Muscle of leg (tissue), 16 donors: ENCODE measurements at places on chromosomes 6 and 20. TPM values are rescaled to one million over a fixed set of nuclear protein-coding genes. Genes with fewer than 3 reads are reported as not detected.

CST9 gene
- total RNA-seq = not detected

MYH7B gene
- total RNA-seq = 21.7 TPM

LTA gene
- total RNA-seq = 0.04 TPM

HLA-DOB gene
- 0.09 TPM for total RNA-seq

SAMD3 gene
- 0.71 TPM for total RNA-seq

GRCh38 chr20:35643045-35643444, 21.7 kb downstream of the CPNE1 start:
- no peak for DNase-seq

GRCh38 chr6:142695016-142695415, 250.0 kb downstream of the HIVEP2 start:
- DNase-seq = peak; percentile 95

DNA sequence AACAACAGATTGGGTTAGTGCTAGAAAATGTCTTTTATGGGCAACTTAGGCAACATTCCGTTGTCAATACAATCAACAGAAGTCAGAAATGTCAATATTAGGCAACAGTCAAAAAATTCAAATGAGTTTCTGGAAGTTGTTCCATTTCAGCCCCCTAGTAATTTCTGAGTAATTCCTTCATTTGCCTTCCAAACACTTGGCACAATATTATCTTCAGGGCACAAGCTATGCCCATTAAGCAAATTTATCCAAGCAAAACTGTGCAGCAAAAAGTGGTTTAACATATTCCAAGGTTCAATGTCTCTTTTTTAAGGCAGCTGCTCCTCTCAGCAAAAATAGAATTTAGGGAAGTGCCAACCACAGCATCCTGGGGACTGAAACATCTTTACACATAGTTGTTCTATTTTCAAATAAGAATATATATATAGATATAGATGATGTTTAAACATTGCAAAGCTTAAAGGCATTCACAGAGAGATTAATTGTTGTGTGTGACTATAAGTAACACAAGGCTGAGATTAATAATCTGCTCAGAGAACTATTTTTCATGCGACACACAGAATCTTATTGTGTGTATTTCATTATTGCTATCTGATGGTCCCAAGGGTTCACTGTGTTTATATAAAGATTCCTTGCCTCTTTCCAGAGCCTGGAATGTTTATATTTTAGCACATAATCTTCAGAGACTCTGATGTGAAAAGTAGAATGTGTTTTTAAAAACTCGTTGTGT, 75.2 kb upstream of the ADTRP start:
- peak; percentile 56 for DNase-seq

- DNase-seq = no peak
These were observed 8.5 kb downstream of the TRIM15 start for GRCh38 chr6:30171677-30172471.

GRCh38 chr6:166023273-166023989, 144.2 kb downstream of the TBXT start:
- DNase-seq = no peak

DNA sequence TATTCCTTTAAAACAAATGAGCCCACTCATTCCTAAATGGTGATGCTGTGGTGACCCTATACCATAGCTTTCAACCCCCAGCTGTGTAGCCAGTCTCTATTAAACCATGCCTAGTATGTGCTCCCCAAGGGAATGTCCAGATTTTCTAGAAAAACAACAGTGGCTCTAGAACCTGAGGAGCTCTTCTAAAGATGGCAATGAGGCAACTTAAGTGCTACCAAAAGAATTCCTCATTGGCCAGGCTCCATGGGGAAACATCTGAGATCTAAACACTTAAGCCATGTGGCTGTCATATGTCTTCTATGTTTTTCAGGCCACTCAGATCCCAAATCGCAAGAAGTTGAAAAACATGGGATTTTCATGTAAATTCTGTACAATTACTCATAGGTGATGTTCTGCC, 191.0 kb downstream of the TPBG start:
- no peak for DNase-seq

GRCh38 chr20:19701429-19701828, 56.6 kb upstream of the RIN2 start:
- DNase-seq = peak; percentile 20

DNA sequence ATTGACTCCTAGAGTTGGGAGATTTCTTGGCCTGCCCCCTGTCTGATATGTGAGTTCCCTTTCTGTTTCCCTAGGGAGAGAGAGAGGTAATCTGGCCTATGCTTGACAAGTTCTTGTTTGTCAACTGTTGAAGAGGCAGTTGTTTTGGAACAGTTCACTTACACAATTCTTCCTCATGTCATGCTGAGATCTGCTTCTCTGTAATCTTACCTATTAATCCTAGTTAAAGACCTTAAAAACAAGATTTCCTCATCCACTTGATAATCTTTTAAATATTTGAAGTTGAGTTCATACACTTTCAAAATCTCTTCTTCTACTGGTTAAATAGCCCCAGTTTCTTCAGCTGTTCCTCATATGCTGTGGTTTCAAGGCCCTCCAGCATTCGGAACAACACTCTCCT, 89.9 kb downstream of the FIG4 start:
- DNase-seq = no peak

DNA sequence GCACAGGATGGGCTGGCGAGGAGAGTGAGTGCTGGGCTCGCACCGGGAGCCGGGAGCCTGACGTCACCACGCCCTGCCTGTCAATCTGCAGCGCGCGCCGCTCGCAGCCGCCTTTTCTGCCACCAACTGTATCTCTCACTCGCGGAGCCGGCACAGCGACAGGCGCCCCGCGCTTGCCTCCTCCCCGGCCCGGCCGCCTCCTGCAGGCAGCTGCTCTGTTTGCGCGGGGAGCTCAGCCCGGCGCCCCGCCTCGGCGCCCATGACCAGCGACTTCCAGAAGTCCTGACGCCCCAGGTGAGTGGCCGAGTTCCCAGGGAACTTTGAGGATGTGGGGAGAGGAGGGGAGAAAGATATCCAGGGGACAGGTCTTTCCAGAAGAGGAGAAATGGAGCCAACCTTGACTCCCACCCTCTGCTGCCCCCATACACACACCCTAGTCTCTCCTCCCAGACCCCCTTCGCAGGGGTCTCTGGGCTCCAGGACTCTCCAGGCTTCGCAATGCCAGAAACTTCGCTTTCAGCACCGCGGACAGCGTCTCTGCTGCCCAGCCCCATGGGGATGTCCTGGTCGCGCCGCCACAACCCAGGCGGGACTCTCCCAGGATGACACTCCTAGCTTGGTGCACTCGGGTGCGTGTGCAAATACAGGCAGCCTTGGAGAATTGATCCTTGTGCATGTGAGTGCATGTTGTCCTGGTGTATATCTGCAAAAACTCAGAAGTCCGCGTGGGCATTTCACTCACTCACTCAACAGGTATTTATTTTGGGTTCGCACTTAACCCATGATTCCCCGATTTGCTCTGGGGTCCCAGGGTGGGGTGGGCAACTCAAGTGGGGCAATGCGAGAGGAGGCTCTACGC, at the start of gene GPR6:
Gene GPR6 (plus strand): TSS at position 138 of the 859 bp plus-strand sequence. CDS start 802 bp downstream, outside the sequence.
- DNase-seq = peak; percentile 65

GRCh38 chr6:141736104-141736503, 396.6 kb upstream of the GJE1 start:
- no peak for DNase-seq

DNA sequence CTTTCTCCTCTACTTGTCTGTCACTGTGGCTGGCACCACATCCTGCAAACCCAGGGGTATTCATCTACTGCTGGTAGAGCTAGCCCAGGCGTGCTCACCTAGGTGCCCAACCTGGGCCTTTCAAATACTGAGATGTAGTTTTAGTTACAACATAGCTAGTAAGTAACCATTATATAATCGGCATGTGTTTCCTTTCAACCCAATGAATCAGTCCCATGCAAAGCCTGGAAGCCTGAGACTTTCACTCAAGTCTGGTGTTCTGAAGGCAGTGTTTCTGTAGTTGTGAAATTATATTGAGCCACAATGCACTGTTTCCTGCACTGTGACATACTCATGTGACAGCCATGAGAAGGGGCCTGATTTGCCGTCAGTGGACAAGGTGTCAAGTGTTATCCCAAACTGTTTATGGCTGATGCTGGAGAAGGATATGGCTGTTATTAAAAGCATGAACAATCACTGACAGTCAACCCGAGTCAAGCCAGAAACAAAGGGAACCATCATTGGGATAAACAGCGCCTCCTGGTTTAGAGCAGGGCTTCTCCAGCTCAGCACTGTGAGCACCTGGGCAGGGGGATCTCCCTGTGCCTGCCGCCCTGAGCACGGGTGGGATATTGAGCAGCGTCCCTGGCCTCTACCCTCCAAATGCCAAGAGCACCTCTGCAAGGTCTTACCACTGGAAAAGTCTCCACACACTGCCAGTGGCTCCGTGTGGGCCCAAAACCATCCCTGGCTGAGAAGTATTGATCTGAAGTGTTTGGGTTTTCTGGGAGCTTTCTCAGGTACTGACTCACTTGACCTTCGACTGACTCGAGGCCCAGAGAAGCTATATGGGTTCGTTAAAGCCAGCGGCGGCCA, 1.6 kb downstream of the PSMA7 start:
- DNase-seq = no peak

DNA sequence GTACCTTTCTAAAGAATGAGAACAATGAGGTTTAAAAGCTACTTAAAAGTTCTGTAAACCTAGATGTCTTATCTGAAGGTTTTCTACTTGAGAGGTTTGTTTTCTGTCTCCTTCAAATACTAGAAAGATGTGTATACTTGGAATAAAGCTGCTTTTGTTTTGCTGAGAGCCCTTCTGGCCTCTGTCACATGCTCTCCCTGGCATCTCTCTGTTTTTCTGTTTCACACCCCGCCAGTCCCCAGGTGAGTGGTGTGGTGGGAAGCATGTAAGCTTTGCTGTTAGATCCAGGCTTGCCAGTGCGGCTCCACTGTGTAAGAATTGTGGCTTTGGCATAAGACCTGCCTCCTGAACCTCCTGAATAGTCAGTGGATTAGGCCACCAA, 56.8 kb downstream of the SNX9 start:
- no peak for DNase-seq

DNA sequence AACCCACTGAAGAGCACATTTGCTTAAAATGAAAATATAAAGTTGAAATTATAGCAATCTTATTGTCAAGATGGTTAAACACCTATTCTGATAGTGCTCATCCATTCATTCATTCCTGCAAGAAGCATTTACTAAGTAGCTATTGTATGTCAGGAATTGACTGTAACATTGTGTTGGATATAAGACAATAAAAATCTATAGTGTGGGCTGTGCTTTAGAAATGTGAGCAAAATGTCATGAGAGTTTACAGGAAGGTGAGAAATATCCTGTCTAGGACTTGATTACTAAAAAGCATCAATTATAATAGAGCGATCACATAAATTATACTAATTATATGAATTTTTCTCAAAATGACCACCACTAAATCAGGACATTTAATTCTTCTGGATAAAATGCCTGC, 123.0 kb downstream of the HAO1 start:
- DNase-seq = no peak

GRCh38 chr6:70258483-70258882, 44.4 kb downstream of the COL9A1 start:
- DNase-seq = no peak

DNA sequence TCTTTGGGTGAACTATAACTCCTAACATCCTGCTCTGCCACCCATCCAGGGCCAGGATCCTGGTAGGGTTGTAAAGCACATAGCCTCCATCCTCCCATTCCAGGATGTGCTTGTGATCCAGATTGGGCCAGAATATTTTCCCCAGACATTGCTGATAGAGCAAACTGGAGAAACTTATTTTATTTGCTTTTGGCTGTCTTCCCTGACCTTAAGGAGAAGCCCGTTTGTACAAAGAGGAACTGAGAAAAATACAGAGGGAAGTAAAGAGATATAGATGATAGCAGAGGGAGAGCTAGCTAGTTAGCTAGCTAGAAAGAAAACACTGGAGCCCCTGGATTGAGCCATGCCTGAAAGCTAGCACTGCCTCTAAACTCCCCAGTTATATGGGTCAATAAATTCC, 9.0 kb upstream of the HDAC2 start:
- peak; percentile 73 for DNase-seq

DNA sequence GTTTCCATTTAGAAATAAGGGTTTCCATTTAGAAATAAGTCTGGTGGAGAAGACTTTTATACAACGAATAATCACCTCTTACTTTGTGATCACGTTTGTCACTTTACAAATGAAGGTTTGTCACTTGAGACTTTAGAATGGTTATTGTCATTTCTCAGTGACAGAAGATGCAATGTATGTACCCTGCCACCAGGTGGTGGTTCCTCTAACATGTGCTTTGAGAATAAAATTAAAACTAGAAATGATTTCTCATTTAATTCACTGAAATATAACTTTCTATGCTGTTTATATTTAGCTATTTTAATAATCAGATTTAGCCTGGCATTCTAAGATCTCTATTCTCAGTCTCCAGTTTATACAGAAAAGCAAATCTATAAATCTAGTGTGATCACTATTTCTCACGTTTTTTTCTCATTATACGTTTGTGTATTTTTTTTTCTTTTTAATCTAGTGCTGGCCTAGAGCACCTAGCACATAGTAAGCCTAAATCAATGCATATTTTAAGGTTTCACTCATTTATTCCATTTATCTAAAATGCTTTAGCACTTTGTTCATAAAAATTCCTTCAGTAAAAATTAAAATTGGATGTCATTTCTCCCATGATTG, 57.4 kb upstream of the TFAP2D start:
- no peak for DNase-seq

DNA sequence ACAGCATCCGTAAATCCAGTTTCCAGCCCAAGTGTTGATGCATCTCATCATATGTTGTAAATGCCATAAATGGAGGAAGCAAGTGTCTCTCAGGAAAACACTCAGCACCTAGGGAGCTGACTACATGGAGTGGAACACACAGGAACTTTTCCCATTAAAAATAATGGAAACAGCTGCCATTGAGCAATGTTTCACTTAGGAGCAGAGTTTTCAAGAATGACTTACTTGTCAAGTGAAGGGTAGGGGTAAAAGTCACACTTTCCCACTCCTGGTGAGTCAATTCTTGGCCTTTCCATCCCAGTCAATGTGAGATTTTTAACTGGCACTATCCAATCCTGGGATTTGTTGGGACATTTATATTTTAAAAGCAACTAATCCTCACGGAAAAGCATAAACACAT, 119.4 kb upstream of the ASF1A start:
- DNase-seq = no peak

DNA sequence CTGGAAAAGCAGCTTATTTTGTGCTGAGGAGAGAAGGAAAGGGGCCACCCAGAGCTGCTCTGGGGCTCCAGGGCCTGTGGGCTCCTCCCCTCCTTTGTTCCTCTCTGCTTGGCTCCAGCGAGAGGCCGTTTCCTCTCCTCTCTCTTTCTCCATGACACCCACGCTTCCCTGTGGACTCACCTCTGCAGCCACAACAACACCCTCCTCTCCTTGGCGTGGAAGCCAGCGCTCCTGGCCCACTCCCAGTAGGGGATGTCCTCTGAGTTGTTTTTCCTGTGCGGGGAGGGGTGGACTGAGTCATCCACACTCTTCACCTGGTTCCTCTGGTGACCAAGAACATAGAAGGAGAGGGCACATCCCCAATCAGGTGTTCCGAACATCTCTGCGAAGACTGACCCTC, 4.9 kb upstream of the CDSN start:
- peak; percentile 85 for DNase-seq

DNA sequence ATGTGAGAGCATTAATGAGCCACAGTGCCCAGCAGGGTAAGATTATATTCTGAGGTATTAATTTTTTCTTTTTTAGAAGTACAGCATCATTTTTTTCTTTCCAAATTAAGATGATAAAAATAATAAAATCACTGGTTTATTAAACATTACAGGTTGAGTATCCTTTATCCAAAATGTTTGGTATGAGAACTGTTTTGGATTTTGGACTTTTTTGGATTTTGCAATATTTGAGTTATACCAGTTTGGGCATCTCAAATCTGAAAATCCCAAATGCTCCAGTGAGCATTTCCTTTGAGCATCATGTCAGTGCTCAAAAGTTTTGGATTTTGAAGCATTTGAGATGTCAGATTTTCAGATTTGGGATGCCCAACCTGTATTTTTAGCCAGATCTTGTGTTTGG, 44.4 kb downstream of the ENPP1 start:
- no peak for DNase-seq
